ENCODE measurements at places on chromosomes 1 and 21.

DNA sequence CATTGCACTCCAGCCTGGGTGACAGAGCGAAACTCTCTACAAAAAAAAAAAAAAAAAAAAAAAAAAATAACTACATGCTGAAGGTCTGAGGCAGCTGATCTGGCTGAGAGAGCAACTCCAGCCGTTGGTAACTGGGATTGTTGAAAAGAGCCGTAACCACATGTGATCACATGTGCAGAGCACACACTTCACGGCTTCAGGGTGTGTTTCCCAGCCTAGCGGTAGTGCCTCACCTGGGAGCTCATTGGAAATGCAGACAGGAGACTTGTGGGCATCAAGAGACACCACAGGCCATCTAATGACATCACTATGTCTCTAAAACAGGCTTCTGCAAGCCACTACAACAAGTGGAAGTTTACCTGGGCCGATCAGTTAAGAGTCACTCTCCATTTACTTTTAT lies 11.8 kb upstream of the OTUD7B start:
- DNase-seq: no peak

- no peak for DNase-seq
Observed at GRCh38 chr1:174158767-174159251, 511 bp upstream of the RABGAP1L start.

- no peak for DNase-seq
Observed at GRCh38 chr1:209577346-209577745, 6.2 kb upstream of the CAMK1G start.

DNA sequence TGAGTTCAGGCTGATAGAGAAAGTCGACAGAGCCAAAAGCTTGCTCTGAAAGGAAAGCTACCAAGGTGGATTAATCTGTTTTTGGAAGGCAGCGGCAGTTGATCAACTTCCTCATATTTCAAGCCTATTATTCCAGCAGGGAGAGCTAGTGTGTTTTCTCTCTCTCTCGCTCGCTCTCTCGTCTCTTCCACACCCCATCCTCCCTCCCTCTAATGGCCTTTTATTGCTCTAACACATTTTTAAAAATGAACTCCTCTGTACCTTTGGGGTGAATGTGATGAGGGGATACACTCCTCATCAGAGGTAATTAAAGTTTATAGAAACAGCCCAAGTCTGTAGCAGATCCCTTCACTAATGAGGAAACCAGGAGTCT lies 126.4 kb downstream of the CLIC6 start:
- DNase-seq: no peak

DNA sequence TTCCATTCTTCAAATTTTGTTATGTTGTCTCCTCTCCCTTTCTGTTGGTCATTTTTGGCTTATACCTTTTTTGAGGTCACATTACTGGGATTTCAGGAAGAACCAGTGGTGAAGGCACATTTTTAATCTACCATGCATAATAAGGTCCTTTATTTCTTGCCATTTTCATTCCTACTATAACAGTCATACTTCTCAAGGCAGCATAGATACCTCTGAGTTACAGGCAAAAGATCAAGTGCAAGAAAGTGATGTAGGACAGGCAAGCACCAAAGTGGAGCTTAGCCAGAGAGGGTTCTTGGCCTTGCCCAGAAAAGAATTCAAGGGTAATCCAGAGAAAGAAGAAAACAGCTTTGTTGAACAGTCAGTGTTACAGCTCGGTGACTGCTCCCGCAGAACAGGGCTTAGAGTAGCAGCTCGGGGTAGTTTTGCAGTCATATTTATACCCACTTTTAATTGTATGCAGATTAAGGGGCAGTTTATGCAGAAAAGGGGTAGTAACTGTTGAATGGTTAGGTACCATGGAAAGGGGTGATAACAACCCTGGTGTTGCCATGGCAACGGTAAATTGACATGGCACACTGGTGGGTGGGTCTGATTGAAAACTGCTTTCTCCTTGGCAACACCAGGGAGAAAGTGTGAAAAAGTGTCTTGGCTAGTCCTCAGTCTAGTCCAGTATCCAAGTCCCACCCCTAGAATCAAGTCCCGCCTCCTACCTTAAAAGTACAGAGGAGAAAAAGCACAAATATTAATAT lies 39.6 kb upstream of the DOCK7 start:
- no peak for DNase-seq

DNA sequence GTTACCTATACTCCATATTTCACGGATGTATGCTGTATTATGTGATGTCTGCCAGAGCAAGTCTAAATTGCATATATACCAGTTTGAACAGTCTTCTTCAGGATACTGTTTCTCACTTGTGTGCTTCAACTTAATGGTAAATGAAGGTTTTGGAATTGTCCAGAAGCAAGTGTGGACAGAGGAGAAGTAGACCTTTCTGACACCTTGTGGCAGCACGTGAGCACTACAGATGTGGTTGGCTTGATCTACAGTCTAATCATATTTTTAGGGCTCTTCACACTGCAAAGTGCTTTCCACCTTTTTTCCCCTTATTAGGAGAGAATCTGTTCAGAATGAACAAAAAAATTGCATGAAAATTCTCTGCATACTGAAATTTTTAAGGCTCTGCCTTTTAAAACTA lies 10.9 kb downstream of the MORC3 start:
- DNase-seq: no peak

- no peak for DNase-seq
Observed at GRCh38 chr1:203033287-203033686, 7.0 kb downstream of the PPFIA4 start.
